ENCODE measurements at places on chromosomes 1 and 21. TPM values are rescaled to one million over a fixed set of nuclear protein-coding genes. Genes with fewer than 3 reads are reported as not detected.

ADGRB2 gene
- 15.8 TPM for total RNA-seq

PIK3C2B gene
- total RNA-seq = 156 TPM

HSD3B2 gene
- not detected for total RNA-seq

KIRREL1 gene
- total RNA-seq = 8.1 TPM

OR2L8 gene
- 0.61 TPM for total RNA-seq

PRAMEF9 gene
- not detected for total RNA-seq

KPRP gene
- not detected for total RNA-seq

- no peaks in the 10 kb centered on the region for H3K27me3 ChIP-seq
- H3K27ac ChIP-seq = no peak overlapping the region
- no peaks in the 10 kb centered on the region for H3K4me1 ChIP-seq
- H3K4me3 ChIP-seq = no peak overlapping the region
- no peak for DNase-seq
Observed at GRCh38 chr1:24253571-24253970, 65.6 kb upstream of the GRHL3 start.

- H3K4me1 ChIP-seq = peaks cover 21% of the 10 kb centered on the region
- H3K4me3 ChIP-seq = no peak overlapping the region
- H3K36me3 ChIP-seq = no peaks in the 10 kb centered on the region
- H3K27me3 ChIP-seq = no peaks in the 10 kb centered on the region
- DNase-seq = no peak
Observed at GRCh38 chr1:97307151-97307550, 585.6 kb downstream of the PTBP2 start.

GRCh38 chr1:175192111-175192629, 406 bp downstream of the KIAA0040 start:
- H3K36me3 ChIP-seq = no peaks in the 10 kb centered on the region
- DNase-seq = no peak
- H3K4me1 ChIP-seq = peaks cover 3% of the 10 kb centered on the region
- H3K27me3 ChIP-seq = peaks cover 6% of the 10 kb centered on the region
- no peak overlapping the region for H3K27ac ChIP-seq

- peaks cover 14% of the 10 kb centered on the region for H3K4me1 ChIP-seq
- no peak overlapping the region for H3K4me3 ChIP-seq
- peaks cover 2% of the 10 kb centered on the region for H3K27me3 ChIP-seq
- DNase-seq = no peak
- H3K27ac ChIP-seq = peak overlapping the region; percentile 45
Observed at GRCh38 chr21:45248893-45249381, 38.8 kb downstream of the POFUT2 start.

- peaks cover 58% of the 10 kb centered on the region for H3K4me1 ChIP-seq
- H3K27ac ChIP-seq = no peak overlapping the region
- no peak for DNase-seq
- peak overlapping the region; percentile 3 for H3K4me3 ChIP-seq
- H3K27me3 ChIP-seq = peaks cover 19% of the 10 kb centered on the region
Observed at GRCh38 chr1:212977781-212978645, 27.7 kb downstream of the VASH2 start.

DNA sequence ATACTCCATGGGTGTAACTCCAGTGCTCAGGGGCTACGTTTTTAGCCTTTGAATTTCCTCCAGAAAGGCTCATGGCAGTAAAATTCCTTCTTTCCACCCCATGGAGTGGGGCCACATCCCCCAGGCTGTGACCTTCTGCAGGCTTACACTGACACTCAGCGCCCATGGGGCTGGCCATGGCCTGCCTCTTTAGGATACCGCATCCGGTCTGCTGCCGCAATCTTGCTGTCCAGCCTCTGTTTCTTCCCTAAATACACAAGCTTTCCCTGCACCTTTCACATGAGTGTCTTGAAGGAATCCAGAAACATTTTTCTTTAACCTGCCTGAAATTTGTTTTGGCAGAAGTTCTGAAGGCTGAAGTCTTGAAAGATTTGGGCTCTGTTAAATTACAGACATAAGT, 170.5 kb downstream of the NTMT2 start:
- H3K27ac ChIP-seq = no peak overlapping the region
- DNase-seq = no peak
- H3K4me3 ChIP-seq = no peak overlapping the region
- peaks cover 3% of the 10 kb centered on the region for H3K27me3 ChIP-seq
- no peaks in the 10 kb centered on the region for H3K4me1 ChIP-seq
- no peaks in the 10 kb centered on the region for H3K36me3 ChIP-seq

GRCh38 chr21:18630446-18630845, 226.9 kb upstream of the TMPRSS15 start:
- peaks cover 3% of the 10 kb centered on the region for H3K4me1 ChIP-seq
- no peak for DNase-seq
- no peaks in the 10 kb centered on the region for H3K27me3 ChIP-seq
- H3K27ac ChIP-seq = no peak overlapping the region
- H3K4me3 ChIP-seq = no peak overlapping the region

- H3K36me3 ChIP-seq = no peaks in the 10 kb centered on the region
- H3K4me3 ChIP-seq = peak overlapping the region; percentile 82
- peaks cover 23% of the 10 kb centered on the region for H3K27me3 ChIP-seq
- DNase-seq = peak; percentile 58
- no peaks in the 10 kb centered on the region for H3K4me1 ChIP-seq
- H3K27ac ChIP-seq = no peak overlapping the region
Observed at GRCh38 chr1:12594966-12595756, 22.8 kb downstream of the DHRS3 start.

- no peak overlapping the region for H3K27ac ChIP-seq
- H3K36me3 ChIP-seq = no peaks in the 10 kb centered on the region
- H3K4me3 ChIP-seq = no peak overlapping the region
- no peaks in the 10 kb centered on the region for H3K27me3 ChIP-seq
Observed at GRCh38 chr1:87840767-87841166, 512.1 kb downstream of the LMO4 start.

DNA sequence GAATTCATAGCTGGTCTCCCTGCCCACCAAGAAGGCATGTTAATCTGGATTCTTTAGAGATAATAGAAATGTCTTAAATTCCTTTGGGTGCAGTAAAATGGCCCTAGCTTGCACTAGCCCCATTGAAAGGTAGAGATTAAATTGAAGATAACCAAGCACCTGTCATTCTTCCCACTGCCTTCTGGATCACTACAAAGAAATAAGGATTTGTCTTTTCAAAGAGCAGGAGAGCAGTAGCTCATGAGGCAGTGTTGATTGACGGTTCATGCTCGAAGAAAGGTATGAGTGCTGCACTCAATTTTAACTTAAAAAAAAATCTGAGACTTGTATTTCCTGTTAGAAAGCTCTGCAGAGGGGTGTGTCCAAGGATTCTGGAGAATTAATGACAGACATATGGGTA, 74.9 kb upstream of the F3 start:
- DNase-seq = no peak
- peaks cover 11% of the 10 kb centered on the region for H3K27me3 ChIP-seq
- H3K4me3 ChIP-seq = no peak overlapping the region
- H3K27ac ChIP-seq = no peak overlapping the region

GRCh38 chr1:185038813-185039376, 6.5 kb upstream of the RNF2 start:
- H3K4me3 ChIP-seq = no peak overlapping the region
- no peaks in the 10 kb centered on the region for H3K4me1 ChIP-seq
- H3K27me3 ChIP-seq = no peaks in the 10 kb centered on the region
- no peak for DNase-seq

- H3K27me3 ChIP-seq = no peaks in the 10 kb centered on the region
- DNase-seq = no peak
- no peaks in the 10 kb centered on the region for H3K4me1 ChIP-seq
- H3K27ac ChIP-seq = no peak overlapping the region
- H3K4me3 ChIP-seq = no peak overlapping the region
- H3K36me3 ChIP-seq = no peaks in the 10 kb centered on the region
Observed at GRCh38 chr1:189726806-189727205, 750.9 kb downstream of the BRINP3 start.

DNA sequence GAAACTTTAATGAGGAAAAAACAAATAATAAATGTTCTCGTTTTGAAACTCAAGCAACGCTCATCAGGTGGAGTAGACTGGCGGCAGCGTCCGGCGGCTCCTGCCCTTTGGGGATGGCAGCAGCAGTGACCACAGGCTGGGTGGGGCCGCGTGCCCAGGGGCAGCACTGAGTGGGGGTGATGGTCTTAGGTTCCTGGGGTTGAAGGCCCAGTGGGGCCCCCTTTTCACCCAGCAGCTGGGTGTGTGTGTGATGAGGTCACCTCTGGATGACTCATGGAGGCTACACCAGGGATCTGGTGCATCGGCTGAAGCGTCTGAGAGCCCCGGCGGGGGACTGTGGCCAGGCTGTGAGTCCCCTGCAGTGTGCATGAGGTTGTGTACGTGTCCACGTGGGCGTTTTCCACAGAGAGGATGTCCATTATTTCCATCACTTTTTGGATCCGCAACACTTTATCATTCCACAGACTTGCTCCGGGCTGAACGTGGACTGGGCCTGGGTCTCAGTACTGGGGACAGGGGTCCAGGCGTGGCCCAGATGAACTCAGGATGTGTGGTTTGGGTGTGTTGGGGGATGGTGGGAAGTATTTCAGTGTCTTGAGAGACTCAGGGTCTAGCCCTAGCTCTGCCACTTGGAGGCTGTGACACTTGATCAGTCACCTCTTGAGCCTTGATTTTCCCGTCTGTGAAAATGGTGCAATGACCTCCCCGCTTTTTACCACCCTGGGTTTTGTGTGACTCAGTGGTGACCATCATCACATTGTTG, 25.6 kb downstream of the LDLRAP1 start:
- H3K4me1 ChIP-seq = peaks cover 33% of the 10 kb centered on the region
- H3K4me3 ChIP-seq = peak overlapping the region; percentile 67
- H3K36me3 ChIP-seq = no peaks in the 10 kb centered on the region
- peaks cover 1% of the 10 kb centered on the region for H3K27me3 ChIP-seq

GRCh38 chr1:112637254-112638109, 17.9 kb downstream of the CAPZA1 start:
- peaks cover 4% of the 10 kb centered on the region for H3K36me3 ChIP-seq
- peak overlapping the region; percentile 73 for H3K27ac ChIP-seq
- H3K27me3 ChIP-seq = peaks cover under 1% of the 10 kb centered on the region

DNA sequence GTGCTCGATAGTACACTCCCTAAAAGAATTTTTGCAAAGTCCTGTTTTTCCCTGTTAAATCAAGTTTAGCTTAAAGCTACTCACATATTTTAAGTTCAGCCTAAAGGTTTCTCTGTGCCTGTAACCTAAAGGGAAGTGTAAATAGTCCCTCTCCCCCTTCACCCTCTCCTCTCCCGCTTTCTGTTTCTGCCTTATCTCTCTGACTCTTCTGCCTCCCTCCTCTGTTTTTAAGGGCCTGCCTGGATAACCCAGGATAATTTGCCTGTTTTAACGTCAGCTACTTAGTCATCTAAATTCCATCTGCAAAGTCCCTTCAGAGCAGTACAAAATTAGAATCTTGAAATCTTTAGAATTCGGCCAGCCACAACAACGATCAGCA, 92.6 kb downstream of the NID1 start:
- H3K27me3 ChIP-seq = peaks cover 2% of the 10 kb centered on the region
- peaks cover 8% of the 10 kb centered on the region for H3K4me1 ChIP-seq
- H3K4me3 ChIP-seq = peak overlapping the region; percentile 71
- DNase-seq = no peak

DNA sequence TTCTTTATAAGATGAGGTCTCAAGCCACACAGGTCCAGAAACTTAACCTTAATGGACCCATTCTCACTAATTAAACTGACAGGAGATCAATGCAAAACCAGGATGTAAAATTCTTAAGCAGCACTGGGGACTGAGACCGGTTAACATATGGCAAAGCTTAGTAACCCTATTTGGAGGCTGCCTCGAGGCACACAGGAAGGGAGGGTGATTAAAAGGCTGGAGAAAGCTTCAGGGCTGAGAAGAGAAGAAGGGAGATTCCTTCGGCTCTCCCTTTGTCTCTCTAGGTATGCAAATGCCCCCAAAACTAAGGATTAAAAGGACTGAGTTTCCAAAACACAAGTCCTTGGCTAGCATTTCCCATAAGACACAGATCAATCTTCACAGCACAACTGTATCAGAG, 120.8 kb upstream of the DSCAM start:
- peak overlapping the region; percentile 64 for H3K27ac ChIP-seq
- DNase-seq = no peak
- H3K4me3 ChIP-seq = no peak overlapping the region
- peaks cover 16% of the 10 kb centered on the region for H3K4me1 ChIP-seq
- no peaks in the 10 kb centered on the region for H3K27me3 ChIP-seq

GRCh38 chr1:90768826-90769225, 51.7 kb upstream of the BARHL2 start:
- H3K27me3 ChIP-seq = no peaks in the 10 kb centered on the region
- no peaks in the 10 kb centered on the region for H3K36me3 ChIP-seq
- no peak overlapping the region for H3K27ac ChIP-seq
- no peaks in the 10 kb centered on the region for H3K4me1 ChIP-seq
- DNase-seq = no peak

DNA sequence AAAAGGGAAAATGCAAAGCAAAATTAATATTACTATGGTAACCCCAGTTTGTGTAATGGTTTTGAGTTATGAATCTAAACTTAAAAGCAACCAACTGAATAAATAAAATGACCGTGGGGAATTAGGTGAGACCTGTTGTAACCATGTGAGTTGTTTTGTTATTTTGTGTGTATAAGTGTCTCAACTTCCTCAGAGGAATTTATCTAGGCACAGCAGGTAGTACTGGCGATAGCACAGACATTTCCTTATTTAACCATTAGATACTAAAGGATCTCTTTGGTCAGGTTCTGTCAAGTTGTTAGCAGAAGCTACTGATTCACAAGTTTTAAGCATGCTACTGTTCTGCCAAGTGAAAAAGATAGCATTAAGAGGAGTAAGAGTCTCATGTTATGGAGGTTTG, 39.3 kb upstream of the LRRC7 start:
- H3K27me3 ChIP-seq = peaks cover 2% of the 10 kb centered on the region
- H3K4me3 ChIP-seq = no peak overlapping the region
- no peaks in the 10 kb centered on the region for H3K4me1 ChIP-seq
- H3K36me3 ChIP-seq = no peaks in the 10 kb centered on the region
- no peak for DNase-seq
- H3K27ac ChIP-seq = no peak overlapping the region

DNA sequence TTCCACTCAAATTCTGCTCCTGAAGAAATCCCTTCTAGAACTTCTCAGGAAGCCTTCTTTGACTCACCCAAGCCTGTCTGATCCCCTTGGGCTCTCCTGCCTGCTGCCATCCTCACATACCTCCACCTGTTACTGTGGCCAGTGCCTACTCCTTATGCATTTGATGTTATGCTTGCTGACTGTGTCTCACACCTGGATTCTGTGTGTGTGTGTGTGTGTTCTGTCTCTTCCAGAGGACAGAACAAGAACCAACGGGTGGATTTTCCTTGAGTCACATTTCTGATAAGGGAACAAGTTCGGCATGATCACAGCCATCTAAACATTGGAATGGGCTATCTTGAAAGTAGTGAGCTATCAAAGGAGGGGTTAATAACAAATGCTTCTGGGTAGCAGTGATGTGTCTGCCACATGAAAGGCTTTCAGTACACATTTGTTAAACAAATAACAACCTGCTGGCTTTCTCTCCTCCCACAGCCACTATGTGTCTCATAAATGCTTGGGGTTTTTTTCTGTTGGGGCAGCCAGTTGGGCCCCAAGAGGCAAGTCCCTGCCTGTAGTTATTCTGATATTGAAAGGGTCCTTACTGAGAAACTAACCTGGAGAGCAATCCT, 8.9 kb upstream of the GPR37L1 start:
- peaks cover 3% of the 10 kb centered on the region for H3K4me1 ChIP-seq
- no peaks in the 10 kb centered on the region for H3K36me3 ChIP-seq
- H3K27me3 ChIP-seq = peaks cover 2% of the 10 kb centered on the region
- no peak overlapping the region for H3K27ac ChIP-seq
- DNase-seq = no peak

Data from glutamatergic neuron (in vitro differentiated cells).